Mammary epithelial cell (primary cell): ENCODE measurements at places on chromosomes 7 and 10.

DNA sequence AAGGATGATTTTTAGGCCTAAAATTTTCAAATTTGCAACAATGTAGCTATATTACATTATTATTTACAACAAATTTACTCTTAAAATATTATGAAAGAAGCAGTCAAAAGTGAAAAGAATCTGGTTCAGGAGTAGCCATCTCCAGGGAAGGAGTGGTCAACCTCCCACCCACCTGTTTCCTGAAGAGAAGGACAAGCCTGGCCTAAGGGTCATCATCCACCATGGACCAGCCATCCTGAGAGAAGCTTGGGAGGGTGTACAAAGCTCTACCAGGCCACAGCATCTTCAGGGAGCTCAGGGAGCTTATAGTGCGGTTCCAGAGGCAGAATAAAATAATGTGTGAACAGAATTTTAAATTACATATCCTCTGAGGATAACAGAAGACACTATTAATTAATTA lies 38.1 kb downstream of the COL1A2 start:
- DNase-seq: no peak

- DNase-seq: no peak
Observed at GRCh38 chr10:15262036-15262713, 93.7 kb upstream of the NMT2 start.

GRCh38 chr10:129660569-129660968 lies 193.5 kb downstream of the MGMT start:
- DNase-seq: no peak

- no peak for DNase-seq
Observed at GRCh38 chr10:28910956-28911355, 233.6 kb downstream of the BAMBI start.

DNA sequence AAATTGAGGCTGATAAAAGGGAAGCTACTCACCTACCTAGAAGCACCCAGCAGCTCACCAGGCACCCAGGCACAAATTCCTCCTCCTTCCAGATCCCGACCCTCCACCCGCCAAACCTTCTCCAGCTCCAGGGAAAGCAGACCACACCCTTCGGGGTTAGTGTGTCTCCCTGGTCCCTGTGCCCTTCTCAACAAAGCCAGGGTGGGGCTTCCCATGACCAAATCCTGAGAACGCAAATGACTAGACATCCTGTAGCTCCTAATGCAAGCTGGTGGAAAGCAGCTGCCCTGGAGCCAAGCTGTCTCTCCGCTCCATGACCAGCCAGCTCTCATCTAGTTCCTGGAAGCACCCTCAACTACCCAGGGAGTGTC lies 4.4 kb downstream of the TBX20 start:
- DNase-seq: no peak
